ENCODE measurements at places on chromosomes 11 and 22.

GRCh38 chr11:113023228-113023627, 62.0 kb downstream of the NCAM1 start:
- DNase-seq = no peak

GRCh38 chr22:22022255-22022840, 39.8 kb upstream of the TOP3B start:
- DNase-seq = no peak

GRCh38 chr22:31659246-31659645, 2.8 kb downstream of the PISD start:
- DNase-seq = no peak

- DNase-seq = no peak
These were observed 766.1 kb upstream of the ARHGAP42 start for GRCh38 chr11:99920956-99921355.

DNA sequence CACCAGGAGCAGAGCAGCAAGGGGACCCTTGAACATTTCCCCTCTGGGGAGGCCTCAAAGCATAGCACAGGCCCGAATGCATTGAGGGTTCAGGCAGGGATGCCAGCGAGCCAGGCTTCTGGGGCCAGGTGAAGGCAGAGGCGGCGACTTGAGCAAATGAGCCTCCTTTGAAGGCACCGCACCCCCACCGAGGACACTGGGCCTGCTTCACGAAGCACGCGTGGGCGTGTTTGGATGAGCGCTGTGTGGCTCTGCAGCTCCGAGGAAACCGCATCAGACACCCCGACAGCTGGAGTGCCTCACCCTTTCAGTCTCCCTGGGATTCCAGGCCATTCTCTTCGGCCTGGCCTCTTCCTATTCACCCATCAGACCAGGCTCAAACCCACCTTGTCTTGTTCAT, 301.8 kb downstream of the NTM start:
- DNase-seq = no peak

GRCh38 chr11:18526130-18526520, 617 bp downstream of the TSG101 start:
- DNase-seq = no peak

- DNase-seq = no peak
These were observed 2.4 kb downstream of the PIM3 start for GRCh38 chr22:49962751-49963646.

GRCh38 chr11:133656082-133656635, 123.9 kb upstream of the OPCML start:
- DNase-seq = peak; percentile 75
